ENCODE measurements at places on chromosomes 11 and 22.
A peak's percentile ranks its signal among the peaks of the same experiment; 100 is the strongest.

DNA sequence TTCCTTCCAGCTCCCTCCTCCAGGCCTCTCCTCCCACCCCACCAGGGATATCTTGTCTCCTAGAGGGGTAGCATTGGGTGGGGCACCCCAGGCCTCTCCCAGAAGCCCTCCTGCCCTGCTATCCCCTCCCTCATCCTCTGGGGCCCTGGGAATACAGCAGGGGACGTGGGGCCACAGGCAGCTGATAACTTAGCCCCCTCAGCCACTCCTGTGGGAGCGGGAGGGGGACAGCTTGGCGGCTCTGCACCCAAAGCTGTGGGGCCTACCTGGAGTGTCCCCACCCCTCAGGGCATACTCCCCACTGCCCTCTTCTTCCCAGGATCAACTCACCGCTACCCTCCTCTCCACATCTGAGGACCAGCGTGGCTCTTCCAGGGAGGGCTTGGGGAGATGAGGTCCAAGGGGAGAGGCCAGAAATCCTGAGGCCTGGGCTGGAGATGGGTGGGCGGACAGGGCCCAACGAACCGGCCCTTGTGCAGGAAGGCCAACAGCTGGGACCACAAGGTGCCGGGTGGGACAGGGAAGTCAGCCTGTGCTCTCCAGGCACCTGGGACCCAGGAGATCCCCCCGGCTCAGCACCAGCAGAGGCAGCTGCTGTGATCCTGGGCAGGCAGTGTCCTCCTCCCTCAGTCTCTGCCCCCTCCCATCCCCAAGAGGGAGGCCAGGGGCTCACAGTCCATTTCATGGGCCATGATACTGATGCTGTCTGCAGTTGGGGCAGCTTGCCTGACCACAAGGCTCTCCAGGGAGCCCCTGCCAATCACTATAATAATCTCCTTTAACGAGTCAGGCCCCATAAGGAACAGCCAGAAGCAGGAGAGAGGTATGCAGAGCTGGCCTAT lies 23.2 kb downstream of the NEAT1 start:
- DNase-seq, result no peak

- DNase-seq, result peak; percentile 52
These were observed 8.4 kb upstream of the SLC22A8 start for GRCh38 chr11:63023841-63024648.

GRCh38 chr22:17966403-17966717 lies 58.0 kb downstream of the MICAL3 start:
- no peak for DNase-seq

GRCh38 chr22:27839057-27839660 lies 37.6 kb upstream of the MN1 start:
- DNase-seq, result no peak

- DNase-seq, result no peak
These were observed 12.7 kb upstream of the IL2RB start for GRCh38 chr22:37162221-37163095.

DNA sequence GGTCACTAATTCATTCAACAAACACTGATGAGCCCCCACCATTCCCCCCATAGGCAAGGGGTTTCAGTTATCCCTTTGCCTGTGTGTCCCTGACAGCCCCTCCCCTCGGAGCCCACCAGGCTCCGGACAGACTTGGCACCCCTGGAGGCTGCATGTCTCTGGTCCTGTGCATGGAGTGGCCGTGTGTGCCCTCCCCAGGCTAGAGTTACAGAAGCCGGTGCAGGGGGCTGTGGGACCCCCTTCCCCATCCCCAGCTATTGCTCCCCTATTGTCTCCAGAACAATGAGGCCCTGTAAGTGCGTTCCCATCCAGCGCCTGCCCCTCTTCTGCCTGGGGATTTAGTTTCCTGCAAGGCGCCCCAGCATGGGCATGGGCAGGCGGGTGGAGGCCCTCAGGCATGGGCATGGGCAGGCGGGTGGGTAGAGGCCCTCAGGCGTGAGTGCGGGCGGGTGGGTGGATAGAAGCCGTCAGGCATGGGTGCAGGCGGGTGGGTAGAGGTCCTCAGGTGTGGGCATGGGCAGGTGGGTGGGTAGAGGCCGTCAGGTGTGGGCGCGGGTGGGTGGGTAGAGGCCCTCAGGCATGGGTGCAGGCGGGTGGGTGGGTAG lies 1.5 kb downstream of the MUC2 start:
- no peak for DNase-seq

DNA sequence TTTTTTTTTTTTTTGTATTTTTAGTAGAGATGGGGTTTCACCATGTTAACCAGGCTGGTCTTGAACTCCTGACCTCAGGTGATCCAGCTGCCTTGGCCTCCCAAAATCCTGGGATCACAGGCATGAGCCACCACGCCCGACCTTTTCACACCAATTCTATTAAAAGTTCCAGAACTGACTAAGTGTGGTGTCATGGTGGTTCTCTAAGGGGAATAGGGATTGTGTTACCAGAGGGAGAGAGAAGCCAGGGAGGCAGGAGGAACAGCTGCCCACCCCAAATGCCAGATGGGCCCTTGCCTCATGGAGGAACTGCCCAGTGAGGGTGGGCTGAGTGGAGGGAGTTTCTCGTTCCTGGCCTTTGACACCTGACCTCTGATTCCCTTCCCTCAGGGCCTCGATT lies 5.9 kb downstream of the RPS6KA4 start:
- DNase-seq, result no peak

GRCh38 chr11:105897161-105897560 lies 124.9 kb downstream of the MSANTD4 start:
- no peak for DNase-seq

DNA sequence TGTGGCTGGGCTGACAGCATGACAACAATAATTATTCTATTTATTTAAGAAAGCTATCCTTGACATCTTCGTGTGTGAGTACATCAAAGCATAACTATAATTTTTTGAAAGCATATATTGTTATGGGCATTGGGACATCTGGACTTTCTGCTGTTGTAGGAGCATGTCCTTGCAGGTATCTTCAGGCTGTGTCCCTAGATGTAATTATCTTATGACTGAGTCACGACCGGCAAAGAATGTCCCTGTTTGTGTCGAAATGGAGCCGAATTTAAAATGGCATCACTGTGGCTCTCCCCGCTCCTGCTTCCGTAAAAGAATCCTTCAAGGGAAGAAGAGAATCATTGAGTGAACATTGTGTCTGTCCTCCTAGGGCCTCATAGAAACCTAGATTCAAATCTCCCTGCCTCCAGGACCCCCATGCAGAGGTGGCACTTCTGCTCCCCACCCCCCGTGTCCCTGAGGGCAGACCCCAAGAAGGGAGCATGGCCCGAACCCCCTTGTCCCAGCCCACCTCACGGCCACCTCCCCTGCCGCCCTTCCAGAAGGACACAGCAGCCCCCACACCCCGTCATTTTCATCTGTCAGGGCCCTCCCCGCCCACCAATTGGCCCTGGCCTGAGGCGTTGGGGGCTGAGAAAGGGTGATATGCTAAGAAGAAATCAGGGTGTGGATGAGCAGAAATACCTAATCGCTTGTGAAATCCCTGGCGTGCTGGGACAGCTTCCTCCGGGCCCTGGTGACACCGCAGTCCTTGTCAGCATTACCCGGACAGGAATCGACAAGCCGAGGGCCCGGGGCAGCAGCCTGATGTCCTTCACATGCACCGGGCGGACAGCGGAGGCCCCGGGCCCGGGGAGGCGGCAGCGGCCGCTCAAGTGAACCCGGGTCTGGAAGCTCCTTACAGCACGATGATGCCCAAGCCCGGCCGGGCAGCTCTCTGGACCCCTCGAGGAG lies 48.6 kb upstream of the SLC22A12 start:
- DNase-seq, result no peak

- no peak for DNase-seq
These were observed 759 bp downstream of the CPT1A start for GRCh38 chr11:68840661-68841653.

DNA sequence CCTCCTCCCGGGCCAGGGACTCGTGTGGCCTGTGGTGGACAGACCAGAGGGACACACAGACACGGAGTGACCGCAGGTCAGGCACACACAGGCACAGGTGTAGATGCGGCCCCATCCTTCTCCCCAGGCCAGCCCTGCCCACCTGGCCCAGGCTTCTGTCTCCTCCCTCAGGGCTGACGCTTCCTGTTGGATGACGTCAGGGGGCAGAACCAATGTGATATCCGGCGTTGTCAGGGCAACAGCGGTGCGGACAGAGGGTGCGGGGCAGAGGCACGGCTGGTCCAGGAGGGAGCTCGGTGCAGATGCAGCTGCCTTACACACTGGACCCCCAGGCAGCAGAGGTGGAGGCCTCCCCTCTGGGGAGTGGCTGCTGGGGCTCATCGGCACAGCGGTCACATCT lies 2.9 kb upstream of the TUBGCP6 start:
- peak; percentile 65 for DNase-seq

DNA sequence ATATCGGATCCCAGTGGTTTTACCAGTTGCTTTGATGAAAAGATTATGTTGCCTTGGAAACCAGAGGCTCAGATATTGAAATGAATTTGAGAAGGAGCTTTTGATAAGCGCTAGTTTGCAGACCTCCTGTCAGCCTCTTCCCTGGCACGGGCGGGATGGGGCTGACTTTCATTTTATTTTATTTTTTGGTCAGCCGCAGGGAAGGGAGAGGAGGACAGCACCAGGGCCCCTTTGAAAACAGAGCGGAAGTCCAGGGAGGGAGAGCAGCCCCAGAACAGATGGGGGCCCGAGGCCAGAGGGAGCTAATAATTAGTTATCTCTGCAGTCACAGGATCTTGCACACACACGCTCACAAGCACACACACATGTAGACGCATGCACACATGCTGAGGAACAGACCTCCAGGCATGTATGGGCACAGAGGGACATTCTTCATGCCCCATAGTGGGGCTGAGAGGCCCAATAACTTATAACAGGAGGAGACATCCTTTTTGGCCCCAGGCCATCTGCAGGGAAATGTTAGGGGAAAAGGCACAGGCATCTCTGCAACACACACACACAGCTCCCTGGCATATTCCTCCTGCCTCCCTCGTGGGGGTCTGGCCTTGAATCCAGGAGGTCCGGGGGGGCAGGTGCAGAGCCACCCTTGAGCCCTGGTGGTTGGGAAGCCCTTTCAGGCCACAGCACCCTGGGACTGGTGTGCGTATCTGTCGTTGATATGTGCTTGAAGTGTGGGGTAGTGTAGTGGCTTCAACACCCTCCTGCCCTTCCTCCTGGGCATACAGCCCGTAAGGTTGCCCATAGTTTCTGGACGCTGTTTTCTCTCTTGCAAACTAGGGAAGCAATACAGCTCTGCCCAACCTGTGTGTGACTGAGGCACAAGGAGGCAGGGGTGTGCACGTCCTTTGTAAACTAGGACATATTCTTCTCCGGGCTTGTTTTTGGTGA lies 117.3 kb downstream of the CEP164 start:
- DNase-seq, result no peak

GRCh38 chr11:9823887-9824385 lies 160.1 kb downstream of the SWAP70 start:
- no peak for DNase-seq

- DNase-seq, result no peak
These were observed 59.2 kb downstream of the MED15 start for GRCh38 chr22:20566420-20567260.

- DNase-seq, result no peak
These were observed 246.5 kb upstream of the DDI1 start for GRCh38 chr11:103789952-103790351.

- no peak for DNase-seq
These were observed 337.0 kb downstream of the BRD1 start for GRCh38 chr22:49490692-49491091.

DNA sequence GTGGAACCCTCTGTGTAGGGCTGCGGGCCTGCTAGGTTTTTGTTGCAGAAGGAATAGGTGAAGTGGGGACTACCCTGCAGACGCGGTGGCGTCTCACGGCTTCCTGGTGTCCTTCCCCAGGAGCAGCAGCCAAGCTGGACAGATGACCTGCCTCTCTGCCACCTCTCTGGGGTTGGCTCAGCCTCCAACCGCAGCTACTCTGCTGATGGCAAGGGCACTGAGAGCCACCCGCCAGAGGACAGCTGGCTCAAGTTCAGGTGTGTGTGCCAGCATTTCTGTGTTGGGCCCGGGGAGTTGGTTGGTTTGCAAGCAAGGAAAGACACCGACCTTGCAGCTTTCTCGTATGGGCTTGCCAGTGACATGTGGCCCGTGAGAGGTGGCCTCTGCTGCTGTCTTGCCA lies 15.3 kb downstream of the TAB1 start:
- no peak for DNase-seq

- peak; percentile 66 for DNase-seq
These were observed 9.2 kb upstream of the CBL start for GRCh38 chr11:119196833-119197483.

- peak; percentile 41 for DNase-seq
These were observed 12.7 kb downstream of the GTPBP1 start for GRCh38 chr22:38718414-38718813.

DNA sequence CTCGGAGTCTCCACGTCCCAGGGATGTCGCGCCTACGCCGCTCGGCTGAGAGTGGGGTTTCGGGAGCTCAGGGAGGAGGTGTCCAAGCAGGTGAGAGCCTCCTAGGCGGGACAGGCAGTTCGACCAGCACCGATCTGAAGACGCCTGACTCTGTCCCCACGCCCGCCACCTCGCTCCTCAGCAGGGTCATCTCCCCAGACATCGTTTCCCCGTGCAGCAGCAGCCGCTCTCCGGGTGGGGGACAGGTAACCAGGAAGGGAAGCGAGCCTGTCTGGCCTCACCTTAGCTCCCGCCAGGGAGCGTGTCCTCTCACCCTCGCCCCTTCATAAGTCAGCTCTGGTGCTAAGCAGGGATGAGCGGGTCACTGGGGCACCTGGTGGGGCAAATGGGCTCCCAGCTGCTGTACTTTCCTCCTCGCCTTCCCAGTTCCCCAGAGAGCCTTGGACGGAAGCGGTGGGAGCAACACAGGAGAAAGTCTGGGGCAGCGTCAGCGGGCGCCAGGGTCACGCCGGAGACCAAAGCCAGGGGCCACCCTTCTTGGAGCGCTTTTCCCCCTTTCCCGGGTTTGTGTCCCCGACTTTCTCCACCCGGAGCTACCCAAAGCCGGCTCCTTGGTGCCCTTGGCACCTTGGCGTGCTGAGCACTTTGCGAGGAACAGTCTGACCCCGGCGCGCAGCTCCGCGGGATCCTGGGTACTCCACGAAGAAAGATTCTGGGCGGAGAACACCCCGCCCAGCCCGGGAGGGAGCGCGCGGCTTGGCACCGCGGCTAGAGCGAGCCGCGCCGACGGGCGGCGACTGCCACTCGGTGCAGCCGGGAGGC lies 1.6 kb downstream of the SPON1 start:
- peak; percentile 17 for DNase-seq

- no peak for DNase-seq
These were observed 64.7 kb downstream of the TRIM29 start for GRCh38 chr11:120073196-120073595.

DNA sequence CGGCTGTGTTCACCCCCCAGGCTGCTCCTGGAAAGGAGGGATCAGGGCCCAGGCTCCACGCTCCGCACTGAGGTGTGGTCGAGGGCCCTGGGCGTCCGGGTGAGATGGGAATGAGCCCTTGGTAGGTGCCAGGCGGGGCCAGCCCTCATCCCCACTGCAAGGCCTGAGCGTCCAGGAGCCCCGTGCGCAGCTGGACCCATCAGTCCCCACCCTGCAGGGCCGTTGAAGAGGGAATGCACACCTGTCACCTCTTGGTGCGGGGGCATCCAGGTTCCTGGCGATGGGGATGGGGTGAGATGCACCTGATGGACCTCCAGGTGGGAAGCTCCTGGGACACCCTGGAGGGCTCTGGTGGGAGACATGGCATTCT lies 72.2 kb downstream of the KCNQ1 start:
- DNase-seq, result no peak

GRCh38 chr22:37014835-37015586 lies 4.2 kb downstream of the TST start:
- no peak for DNase-seq

GRCh38 chr11:77087723-77088225 lies 14.9 kb upstream of the OMP start:
- DNase-seq, result no peak
